ENCODE measurements at places on chromosomes 7 and 10. TPM values are rescaled to one million over a fixed set of nuclear protein-coding genes. Genes with fewer than 3 reads are reported as not detected.

GRCh38 chr10:34576797-34577196 lies 238.3 kb downstream of the PARD3 start:
- no peak for DNase-seq

GRCh38 chr10:28679581-28680357 lies 2.4 kb downstream of the BAMBI start:
- peak; percentile 45 for DNase-seq

DNA sequence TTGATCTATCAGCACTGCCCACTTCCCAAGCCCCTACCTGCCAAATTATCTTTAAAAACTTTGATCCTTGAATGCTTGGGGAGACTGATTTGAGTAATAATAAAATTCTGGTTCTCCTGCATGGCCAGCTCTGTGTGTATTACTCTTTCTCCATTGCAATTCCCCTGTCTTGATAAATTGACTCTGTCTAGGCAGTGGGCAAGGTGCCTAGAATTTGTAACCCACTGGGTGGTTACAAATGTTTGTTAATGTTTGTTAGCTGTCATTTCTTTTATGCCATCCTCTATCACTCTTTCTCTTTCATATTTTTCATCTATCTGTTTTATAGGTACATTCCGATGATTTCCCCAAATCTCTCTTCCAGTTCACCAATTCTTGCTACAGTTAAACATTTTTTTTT lies 694.1 kb downstream of the TYW1 start:
- no peak for DNase-seq

DNA sequence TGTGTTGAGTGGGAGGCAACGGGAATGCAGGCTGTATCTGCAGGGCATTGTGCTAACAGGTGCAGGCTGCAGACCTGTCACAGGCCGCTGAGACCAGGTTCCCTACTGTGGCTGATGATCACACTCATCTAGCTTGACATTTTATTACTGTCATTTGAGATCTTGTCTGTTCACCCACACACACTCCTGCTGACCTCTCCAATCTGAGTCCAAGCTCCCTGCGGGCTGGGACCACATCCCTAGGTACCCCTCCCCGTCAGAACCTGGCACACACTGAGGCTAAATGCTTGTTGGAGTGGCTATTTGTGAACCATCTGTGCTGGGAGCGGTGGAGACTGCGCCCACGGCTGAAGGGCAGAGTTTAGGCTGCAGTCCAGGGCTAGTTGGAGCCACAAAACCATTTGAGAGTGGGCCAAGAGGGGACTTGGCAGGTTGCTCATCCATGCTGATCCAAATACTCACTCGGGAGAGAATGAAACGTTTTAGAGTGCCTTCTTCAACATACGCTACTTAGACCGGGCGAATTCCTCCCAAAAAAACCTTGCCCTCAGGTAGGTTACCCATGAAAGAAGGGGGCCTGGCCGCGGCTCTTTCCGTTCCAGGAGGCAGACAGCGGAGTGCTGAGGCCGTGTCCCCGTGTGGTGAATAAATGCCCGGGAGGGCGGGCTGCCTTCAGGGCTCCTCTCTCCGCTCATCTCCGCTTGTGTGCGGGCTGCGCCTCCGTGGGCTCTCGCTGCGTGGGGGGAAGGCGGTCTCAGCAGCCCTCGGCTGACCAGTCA lies 164.4 kb downstream of the RGS10 start:
- DNase-seq = no peak

DNA sequence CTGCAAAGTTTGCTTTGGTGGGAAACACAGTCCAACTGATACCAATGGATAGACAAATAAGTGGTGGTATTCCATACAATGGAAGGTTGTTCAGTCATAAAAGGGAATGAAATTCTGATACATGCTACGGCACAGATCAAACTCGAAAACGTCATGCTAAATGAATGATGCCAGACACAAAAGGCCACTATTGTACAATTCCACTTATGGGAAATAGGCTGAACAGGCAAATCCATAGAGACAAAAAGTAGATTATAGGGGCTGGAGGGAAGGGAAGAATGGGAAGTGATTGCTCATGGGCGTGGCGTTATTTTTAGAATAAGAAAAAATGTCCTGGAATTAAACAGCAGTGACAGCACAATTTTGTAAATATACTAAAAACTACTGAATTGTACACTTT lies 66.0 kb upstream of the FOXK1 start:
- no peak for DNase-seq

The LRRC18 gene
- not detected for total RNA-seq

The AP5Z1 gene
- 64.3 TPM for total RNA-seq
